ENCODE measurements at places on chromosomes 6 and 20.
A peak's percentile ranks its signal among the peaks of the same experiment; 100 is the strongest.

- DNase-seq: no peak
Observed at GRCh38 chr20:57237585-57237953, 28.9 kb downstream of the BMP7 start.

DNA sequence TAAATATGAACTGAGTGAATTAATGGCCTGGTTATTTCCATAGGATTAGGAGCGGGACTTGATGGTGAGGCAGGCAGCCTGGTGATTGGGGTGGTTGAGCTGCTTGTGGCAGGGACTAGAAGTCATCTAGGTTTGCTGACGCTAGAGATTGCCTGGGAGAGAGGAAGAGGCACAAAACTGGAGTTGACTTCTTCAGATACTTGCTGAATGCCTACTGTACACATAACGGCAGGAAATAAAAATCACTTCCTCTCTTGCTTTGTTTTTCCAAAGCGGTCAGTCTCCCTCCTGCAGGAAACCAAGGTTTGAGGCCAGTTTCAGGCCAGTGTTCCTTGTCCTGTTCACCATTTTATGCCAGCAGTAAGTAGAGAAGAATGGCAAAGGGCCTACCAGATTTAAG, 36.7 kb upstream of the MYLIP start:
- no peak for DNase-seq

- no peak for DNase-seq
Observed at GRCh38 chr20:35604449-35604747, 11.2 kb upstream of the SPAG4 start.

GRCh38 chr20:32608664-32609015, 23.5 kb upstream of the NOL4L start:
- no peak for DNase-seq

GRCh38 chr20:54476169-54477009, 996 bp downstream of the DOK5 start:
- no peak for DNase-seq

DNA sequence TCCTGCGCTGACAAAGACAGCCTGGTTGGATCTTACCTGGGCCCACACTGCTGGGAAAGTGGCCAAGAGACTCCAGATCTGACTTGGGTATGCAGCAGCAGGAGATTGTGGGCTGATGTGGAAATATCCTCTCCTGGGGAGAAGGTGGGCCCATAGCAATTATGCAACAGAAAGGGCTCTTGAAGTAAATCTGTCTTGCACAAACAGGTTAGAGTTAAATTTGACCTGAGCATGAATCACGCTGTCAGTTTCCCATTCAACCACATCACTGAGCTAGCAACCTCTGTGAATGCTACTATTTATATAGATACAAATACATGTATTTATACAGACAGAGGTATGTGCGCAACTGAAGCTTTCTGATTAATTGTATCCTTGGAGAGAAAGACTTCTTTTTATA, 28.3 kb upstream of the PDYN start:
- no peak for DNase-seq

GRCh38 chr6:69735027-69735426, 61.8 kb downstream of the LMBRD1 start:
- DNase-seq: no peak

DNA sequence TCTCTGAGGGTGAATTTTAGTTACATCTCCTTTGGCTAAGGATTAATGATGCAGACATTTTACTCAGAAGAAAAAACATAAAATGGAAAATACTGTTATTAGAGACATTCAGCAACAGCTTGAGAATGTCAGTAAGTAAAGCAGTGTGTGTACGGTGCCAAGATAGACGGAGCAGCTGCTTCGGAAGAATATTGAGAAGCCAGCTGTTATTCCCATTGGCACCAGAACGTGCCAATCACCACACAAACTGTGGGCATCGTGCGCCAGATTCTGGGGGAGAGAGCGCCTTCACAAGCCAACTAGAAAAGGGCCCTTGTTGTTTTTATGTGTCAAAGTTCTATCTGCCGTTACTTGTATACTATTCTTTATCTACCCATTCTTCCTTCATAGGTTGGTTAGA, 163.4 kb downstream of the MTFR2 start:
- DNase-seq: no peak

GRCh38 chr6:70210462-70210861, 92.4 kb downstream of the COL9A1 start:
- DNase-seq: no peak

DNA sequence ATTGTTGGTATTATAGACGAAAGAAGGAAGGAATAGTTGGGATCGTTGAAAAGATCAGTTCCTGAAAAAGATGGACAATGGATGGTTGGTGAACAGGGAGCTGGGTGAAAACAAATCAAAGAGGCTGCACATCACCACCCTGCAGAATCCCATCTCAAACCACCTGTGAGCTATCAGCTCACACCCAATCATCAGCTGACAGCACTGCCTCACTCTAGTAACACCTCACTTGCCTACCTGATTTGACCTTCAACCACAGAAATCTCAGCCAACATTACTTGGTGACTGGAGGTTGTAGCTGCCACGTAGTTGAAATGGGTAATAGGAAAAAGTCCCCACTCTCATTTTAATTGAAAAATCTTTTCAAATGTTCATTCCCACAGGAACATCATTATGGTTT, 101.8 kb upstream of the DST start:
- DNase-seq: no peak

- no peak for DNase-seq
Observed at GRCh38 chr6:125066140-125066539, 87.4 kb upstream of the TPD52L1 start.

DNA sequence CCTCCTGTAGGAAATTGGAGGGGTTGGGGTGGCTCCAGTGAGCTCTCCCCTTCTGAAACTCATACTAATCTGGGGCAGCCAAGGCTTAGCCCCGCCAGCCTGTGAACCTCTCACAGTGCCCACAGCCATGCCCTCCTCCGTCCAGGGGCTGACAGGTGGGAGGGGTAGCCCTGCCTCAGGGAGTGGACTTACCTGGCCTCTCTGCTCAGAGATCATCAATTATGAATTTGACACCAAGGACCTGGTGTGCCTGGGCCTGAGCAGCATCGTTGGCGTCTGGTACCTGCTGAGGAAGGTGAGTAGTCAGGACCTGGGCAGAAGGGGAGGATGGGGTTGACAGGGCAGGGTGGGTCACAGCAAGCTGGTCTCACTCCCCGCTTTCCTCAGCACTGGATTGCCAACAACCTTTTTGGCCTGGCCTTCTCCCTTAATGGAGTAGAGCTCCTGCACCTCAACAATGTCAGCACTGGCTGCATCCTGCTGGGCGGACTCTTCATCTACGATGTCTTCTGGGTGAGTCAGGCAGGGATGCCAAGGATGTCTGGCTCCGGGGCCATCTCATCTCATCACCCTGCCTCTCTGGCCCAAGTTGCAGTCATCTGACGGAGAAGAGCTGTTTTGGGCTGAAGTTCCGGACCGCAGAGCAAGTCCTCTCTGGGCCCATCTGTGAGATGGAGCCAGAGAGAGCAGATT, 34.7 kb downstream of the HM13 start:
- DNase-seq: no peak

DNA sequence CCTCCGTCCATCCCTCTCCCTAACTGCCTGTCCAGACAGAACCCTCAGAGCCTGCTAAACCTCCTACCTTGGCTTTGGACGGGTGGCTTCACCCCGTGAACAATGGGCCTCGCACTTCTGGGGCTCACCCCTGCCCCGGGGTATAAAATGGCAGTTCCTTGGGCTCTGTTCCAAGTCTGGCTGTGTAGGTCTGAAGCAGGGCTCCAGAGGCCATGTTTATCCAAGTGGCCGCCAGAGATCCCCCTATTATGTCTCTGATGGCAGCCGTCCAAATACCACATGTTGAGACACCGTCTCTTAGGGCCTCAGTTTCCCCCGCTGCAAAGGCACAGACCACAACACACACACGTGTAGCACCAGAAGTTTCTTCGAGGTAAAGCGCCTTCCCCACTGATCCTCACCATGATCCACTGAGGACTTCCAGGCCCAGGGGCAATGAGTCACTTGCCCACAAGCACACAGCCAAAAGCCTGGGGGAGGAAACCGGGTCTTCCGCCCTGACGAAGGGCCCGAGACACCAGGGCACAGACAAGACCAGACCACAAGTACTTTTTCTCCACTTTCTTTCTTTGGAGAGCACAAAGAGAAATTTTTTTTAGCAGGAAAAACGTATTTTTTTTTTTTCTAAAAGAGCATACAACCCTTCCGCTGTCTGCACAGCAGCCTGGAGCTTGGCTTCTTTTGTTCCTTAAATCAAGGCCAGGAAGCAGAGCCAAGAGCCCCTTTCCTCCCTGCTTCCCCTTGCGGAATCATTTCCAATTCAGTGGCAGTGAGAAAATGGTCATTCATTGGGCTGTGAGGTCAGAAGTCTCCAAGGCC, 11.8 kb downstream of the CPNE5 start:
- peak; percentile 20 for DNase-seq

GRCh38 chr6:10676403-10676802, 18.0 kb downstream of the C6orf52 start:
- no peak for DNase-seq

DNA sequence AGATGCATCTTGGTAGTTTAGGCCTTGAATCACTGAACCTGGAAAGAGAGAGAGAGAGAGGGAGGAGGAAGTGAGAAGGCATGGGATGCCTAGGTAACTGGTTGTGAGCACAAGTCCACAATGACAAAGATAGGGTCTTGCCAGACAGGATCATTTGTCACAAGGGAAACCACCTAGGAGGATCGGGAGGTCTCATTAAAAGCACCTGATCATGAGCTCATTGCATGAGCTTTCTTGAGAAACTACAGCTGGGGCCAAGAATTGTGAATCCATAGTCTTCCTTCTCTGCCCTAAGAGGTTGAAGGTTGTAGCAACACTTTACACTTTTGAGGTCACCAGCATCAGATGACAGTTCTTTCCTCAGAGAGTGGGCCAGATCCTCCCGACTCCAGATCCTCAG, 195.7 kb downstream of the CD83 start:
- DNase-seq: no peak

DNA sequence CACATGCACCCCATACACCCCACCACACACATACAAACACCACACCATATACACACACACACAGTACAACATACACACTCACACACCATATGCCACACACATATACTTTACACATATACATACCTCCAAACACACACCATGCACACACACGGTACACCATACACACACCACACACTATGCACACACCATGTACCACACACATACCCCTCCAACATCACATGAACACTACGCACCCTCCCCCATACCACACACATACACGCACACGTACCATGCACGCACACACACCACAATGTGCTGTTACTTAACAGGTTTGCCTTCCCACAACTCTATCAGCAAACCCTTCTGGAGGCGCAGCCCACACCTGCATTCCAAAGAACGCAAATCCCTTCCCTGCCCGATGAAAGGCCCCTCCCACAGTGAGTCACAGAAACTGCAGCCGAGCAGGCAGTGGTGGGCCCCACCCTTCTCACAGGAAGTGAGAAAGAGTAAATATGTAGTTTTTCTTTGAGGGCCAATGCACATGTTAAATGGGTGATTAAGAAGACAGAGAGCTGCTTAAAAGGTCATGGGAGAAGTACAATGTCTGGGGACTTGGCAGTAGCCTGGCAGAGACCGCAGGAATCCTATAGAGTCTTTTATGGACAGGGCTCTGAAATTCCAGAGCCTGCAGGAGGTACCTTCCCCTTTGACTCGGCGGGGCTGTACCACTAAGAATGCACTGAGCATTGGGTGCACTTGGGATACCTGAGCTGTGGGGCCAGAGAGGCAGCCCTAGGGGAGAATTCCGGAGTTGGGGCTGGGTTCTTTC, 34.1 kb upstream of the EZR start:
- DNase-seq: peak; percentile 80

- no peak for DNase-seq
Observed at GRCh38 chr20:62996596-62996982, 10.2 kb downstream of the BHLHE23 start.

GRCh38 chr20:22762576-22763256, 178.3 kb upstream of the FOXA2 start:
- no peak for DNase-seq

DNA sequence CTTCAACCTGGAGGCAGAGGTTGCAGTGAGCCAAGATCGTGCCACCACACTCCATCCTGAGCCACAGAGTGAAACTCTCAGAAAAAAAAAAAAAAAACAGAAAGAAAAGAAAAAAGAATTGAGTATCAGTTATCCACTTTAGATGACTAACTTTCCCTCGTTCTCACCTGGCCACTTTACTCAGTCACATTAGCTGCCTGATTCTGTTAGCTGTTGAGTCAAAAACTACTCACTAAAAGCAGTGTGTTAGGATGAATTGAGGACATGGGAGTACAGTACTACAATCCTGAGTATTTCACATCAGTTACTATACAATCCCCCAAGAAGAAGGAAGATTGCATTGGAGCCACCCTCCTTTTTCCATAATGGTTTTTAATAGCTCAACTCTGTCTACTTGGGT, 114.6 kb downstream of the ADAT2 start:
- DNase-seq: no peak

DNA sequence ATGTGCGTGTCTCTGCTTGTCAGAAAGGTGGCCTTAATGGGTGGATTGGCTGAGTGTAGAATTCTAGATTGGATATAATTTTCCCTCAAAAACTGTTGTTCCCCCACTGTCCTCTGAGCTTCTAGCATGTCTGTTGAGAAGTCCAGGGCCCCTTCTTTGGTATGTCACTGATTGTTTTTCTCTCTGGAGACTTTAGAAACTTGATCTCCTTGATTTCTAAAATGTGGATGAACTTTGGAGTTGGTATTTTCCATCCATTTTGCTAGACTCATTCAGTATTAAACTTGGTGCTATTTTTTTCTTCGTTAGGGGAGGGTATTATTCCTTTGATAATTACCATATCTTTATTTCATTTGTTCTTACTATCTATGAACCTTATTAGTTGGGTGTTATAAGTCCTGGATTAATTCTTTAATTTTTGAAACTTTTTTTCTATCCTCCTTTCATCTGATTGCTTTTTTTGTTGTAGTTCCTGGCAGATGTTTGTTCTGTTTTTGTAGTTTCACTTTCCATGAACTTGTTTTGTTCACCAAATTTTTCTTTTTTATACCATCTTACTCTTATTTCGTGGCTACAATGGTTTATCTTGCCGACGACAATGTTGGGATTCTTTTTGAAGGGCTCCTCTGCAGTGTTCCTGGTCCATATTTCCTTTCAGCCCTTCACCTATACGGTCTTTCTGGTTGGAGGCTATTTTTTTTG, 68.4 kb downstream of the ARID1B start:
- no peak for DNase-seq

- DNase-seq: no peak
Observed at GRCh38 chr20:37383229-37383989, 37.5 kb downstream of the SRC start.

Data from stimulated activated CD8-positive, alpha-beta memory T cell treated with anti-CD3 and anti-CD28 coated beads, Interleukin-15, amount 100 ng/mL, for 48 hours (primary cell).